GM12878 (cell line): ENCODE measurements at places on chromosomes 4 and X. TPM values are rescaled to one million over a fixed set of nuclear protein-coding genes. Genes with fewer than 3 reads are reported as not detected.

Gene PHOX2B
- not detected in 2 replicates for total RNA-seq

Gene AMER1
- total RNA-seq: 6.2 and 6.3 TPM in 2 replicates

Gene SLIT2
- 0.05 and 0.24 TPM in 2 replicates for total RNA-seq

Gene PCDH18
- 1.4 TPM in 2 replicates for total RNA-seq

Gene MGARP
- not detected in 2 replicates for total RNA-seq

Gene NCAPG
- total RNA-seq: 46.1 and 53.3 TPM in 2 replicates

Gene ZNF630
- 1.2 and 1.8 TPM in 2 replicates for total RNA-seq

DNA sequence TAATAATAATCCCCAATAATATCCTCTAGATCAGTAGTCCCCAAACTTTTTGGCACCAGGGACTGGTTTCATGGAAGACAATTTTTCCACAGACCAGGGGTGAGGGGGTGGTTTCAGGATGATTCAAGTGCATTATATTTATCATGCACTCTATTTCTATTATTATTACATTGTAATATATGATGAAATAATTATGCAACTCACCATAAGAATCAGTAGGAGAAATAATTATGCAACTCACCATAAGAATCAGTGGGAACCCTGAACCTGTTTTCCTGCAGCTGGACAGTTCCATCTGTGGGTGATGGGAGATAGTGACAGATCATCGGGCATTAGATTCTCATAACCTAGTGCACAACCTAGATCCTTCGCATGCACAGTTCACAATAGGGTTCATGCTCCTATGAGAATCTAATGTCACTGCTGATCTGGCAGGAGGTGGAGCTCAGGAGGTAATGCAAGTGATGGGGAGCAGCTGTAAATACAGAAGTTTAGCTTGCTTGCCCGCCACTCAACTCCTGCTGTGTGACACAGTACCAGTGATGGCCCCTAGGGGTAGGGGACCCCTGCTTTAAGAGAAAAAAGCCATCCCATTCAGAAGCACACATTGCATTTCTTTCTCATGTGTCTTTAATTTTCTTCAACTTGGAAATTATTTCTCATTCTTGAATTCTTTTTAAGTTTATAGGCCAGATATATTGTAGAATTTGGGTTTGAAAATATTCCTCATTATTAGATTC, 16.0 kb upstream of the SH3RF1 start:
- no peak for DNase-seq
- H3K36me3 ChIP-seq: no peaks in the 10 kb centered on the region
- H3K27ac ChIP-seq: no peak overlapping the region
- no peaks in the 10 kb centered on the region for H3K4me1 ChIP-seq

DNA sequence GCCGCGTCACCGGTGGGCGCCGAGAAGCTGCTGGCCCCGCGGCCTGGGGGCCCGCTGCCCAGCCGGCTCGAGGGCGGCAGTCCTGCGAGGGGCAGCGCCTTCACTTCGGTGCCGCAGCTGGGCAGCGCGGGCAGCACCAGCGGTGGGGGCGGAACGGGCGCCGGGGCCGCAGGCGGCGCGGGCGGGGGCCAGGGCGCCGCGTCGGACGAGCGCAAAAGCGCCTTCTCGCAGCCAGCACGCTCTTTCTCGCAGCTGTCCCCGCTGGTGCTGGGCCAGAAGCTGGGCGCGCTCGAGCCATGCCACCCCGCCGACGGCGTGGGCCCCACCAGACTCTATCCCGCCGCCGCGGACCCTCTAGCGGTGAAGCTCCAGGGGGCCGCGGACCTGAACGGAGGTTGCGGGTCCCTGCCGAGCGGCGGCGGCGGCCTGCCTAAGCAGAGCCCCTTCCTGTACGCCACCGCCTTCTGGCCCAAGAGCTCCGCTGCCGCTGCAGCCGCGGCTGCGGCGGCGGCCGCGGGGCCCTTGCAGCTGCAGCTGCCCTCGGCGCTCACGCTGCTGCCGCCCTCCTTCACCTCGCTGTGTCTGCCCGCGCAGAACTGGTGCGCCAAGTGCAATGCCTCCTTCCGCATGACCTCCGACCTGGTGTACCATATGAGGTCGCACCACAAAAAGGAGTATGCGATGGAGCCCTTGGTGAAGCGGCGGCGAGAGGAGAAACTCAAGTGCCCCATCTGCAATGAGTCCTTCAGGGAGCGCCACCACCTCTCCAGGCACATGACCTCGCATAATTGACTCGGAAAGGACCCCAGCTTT, 5.6 kb downstream of the PRDM8 start:
- H3K4me3 ChIP-seq: peak overlapping the region; percentile 71
- 0 out of 2 replicates have a peak, but pooled peaks cover 3% of the 10 kb centered on the region for H3K4me1 ChIP-seq
- no peak overlapping the region for H3K27ac ChIP-seq
- no peaks in the 10 kb centered on the region for H3K36me3 ChIP-seq

DNA sequence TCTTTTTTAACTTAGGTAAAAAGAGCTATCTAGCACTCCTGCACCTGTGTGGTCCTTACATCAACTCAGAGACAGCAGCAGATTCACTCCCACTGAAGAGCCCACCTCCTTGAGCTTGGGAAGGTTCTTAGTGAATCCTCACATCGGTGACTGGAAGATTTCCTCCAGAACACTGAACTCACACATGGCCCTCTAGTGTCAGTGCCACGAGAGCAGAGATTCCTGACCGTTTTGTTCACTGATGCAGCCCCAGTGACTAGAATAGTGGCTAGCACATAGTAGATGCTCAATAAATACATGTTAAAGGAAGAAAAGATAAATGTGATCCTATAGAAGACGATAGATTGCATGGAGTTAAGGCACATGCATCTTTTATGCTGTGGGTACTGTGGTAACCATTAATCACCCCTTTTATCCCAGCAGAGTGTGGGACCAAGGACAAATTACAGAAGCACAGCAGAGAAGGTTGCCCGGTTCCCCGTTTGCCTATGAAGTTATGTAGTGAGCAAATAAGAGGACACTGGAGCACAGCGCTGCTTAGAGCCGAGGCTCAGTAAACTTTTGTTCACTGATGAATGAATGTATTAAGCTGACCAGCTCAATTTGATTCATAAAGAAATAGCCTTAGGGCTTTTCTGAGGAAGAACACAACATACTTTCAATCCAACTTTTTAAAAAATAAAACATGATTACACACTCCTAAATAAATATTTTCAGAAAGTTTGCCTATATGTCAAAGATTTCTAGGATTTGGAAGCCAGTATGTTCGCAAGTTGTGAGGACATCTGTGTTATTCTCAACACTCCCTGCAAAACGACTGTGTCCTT, 8.7 kb downstream of the GASK1B start:
- H3K36me3 ChIP-seq: no peaks in the 10 kb centered on the region
- H3K4me3 ChIP-seq: no peak overlapping the region
- H3K27me3 ChIP-seq: no peaks in the 10 kb centered on the region; the same call in 1 of the 2 replicates
- no peaks in the 10 kb centered on the region for H3K4me1 ChIP-seq
- H3K27ac ChIP-seq: no peak overlapping the region
- no peak for DNase-seq

DNA sequence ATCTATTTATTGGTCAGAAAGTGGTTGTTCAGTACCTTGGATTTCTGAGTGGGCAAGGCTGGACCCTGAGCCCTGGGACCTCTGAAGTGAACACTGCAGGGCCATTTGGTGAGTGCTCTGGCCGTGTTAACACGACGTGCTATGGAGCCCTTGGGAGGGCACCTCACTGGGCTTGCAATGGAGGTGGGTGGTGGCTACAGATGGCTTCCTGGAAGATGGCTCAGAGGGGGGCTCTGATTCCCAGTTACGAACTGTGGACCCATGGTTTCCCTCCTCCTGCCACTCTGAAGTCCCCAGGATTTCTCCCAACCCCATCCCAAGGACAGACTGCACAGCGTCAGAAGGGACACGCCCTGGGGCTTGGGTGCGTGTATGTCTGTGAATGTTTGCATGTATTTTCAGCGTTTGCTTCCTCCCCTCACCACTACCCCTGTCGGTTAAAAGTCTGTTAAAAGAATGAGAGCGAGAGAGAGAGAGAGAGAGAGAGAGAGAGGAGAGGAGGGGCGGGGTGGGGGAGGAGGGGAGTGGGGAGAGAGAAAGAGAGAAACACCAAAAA, 3.7 kb upstream of the RHOH start:
- H3K36me3 ChIP-seq: no peaks in the 10 kb centered on the region; the same call in 1 of the 2 replicates
- H3K27ac ChIP-seq: peak overlapping the region; percentile 92
- peaks cover 9% of the 10 kb centered on the region for H3K4me1 ChIP-seq

GRCh38 chr4:177826973-177827372, 384.7 kb upstream of the AGA start:
- H3K4me3 ChIP-seq: no peak overlapping the region
- no peak overlapping the region for H3K27ac ChIP-seq
- no peak for DNase-seq
- no peaks in the 10 kb centered on the region for H3K27me3 ChIP-seq
- no peaks in the 10 kb centered on the region for H3K36me3 ChIP-seq

DNA sequence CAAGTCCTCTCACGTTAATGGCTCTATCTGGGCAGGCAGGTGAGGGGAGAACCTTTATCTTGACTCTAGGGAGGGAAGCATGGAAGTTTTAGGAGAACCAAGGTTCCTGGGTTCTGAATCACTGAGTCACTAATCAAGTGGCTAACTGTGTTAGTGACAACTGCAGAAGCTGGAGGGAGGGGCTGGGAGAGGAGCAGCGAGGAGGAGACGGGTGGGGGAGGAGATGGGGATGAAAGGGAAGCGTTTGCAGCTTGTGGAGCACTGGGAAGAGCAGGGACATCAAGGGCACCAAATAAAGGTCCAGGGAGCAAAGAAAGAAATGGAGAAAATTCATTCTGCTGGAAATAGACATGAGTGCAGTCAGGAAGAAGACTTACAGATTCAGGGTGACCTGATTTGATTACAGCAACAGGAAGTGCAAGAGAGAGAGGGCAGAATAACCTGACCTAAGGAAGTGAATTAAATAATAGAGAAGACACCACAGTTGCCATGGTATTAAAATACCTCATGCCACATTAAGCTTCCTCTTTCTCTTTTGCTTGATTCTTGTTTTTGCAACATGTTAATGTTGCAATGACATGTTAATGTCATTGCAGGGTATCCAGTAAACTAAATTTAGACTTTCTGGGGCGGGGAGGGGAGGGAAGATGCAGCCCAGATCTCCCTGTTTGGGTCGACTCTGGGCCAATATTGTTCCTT, 4.5 kb upstream of the SETD7 start:
- DNase-seq: no peak
- no peak overlapping the region for H3K4me3 ChIP-seq
- H3K27ac ChIP-seq: no peak overlapping the region
- H3K27me3 ChIP-seq: peaks cover 21% of the 10 kb centered on the region

GRCh38 chr4:107432451-107432850, 287.6 kb downstream of the PAPSS1 start:
- DNase-seq: no peak
- H3K27me3 ChIP-seq: no peaks in the 10 kb centered on the region
- no peak overlapping the region for H3K27ac ChIP-seq
- H3K36me3 ChIP-seq: no peaks in the 10 kb centered on the region

DNA sequence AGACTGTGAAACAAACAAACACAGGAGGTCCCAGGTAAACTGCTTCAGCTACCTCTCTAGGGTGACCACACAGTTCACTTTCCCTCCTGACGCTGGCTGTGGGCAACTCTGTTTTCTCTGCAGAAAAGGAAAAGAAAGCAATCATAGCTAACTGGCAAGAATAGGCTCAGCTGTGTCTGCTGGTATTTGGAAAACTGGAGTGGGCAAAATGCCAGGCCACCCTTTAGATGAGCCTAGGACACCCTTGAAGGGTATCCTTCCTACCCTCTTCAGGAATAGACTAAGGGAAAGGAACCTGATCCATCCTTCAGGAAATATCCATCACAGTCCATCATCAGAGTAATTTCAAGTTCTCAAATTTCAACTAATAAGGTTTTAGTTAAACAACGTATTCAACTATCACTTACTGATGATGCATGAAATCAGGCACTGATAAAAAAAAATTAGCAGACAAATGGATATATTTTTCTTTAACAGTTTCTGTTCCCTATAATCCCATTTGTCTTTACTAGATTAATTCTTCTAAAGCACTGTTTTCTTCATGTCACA, 60.9 kb downstream of the CAMK2D start:
- H3K4me1 ChIP-seq: no peaks in the 10 kb centered on the region
- no peak for DNase-seq
- no peaks in the 10 kb centered on the region; the same call in 1 of the 2 replicates for H3K36me3 ChIP-seq
- H3K27ac ChIP-seq: no peak overlapping the region

GRCh38 chr4:153483432-153484418, 17.6 kb downstream of the TMEM131L start:
- peak overlapping the region; percentile 44 for H3K4me3 ChIP-seq
- peaks cover 61% of the 10 kb centered on the region for H3K4me1 ChIP-seq
- no peaks in the 10 kb centered on the region for H3K27me3 ChIP-seq
- DNase-seq: no peak

DNA sequence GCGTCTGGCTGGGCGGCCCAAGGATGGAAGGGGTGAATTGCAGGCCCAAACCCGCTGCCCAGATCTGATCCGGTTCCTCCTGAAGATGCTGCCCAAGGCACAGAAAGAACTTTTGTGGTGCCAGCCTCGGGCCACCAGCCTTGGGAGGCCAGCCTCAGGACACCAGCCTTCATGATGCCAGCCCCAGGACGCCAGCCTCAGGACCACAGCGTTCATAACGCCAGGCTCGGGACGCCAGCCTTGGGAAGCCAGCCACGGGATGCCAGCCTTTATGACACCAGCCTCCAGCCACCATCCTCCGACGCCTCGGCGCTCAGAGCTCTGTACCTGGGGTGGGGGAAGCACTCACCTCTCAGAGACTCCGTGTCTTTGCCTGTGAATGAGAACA, 107.8 kb downstream of the ADRA2C start:
- H3K4me1 ChIP-seq: no peaks in the 10 kb centered on the region
- H3K36me3 ChIP-seq: no peaks in the 10 kb centered on the region
- peaks cover 4% of the 10 kb centered on the region for H3K27me3 ChIP-seq
- no peak overlapping the region for H3K27ac ChIP-seq

GRCh38 chr4:133178956-133179355, 29.9 kb downstream of the PCDH10 start:
- no peak overlapping the region for H3K4me3 ChIP-seq
- no peaks in the 10 kb centered on the region for H3K4me1 ChIP-seq
- H3K27ac ChIP-seq: no peak overlapping the region
- DNase-seq: no peak
- no peaks in the 10 kb centered on the region for H3K27me3 ChIP-seq
- H3K36me3 ChIP-seq: no peaks in the 10 kb centered on the region

- H3K27ac ChIP-seq: no peak overlapping the region
- H3K36me3 ChIP-seq: no peaks in the 10 kb centered on the region
- H3K27me3 ChIP-seq: no peaks in the 10 kb centered on the region
- H3K4me1 ChIP-seq: no peaks in the 10 kb centered on the region
Observed at GRCh38 chr4:12943069-12943468, 541.1 kb downstream of the RAB28 start.

GRCh38 chrX:84165711-84166110, 22.3 kb downstream of the RPS6KA6 start:
- H3K4me3 ChIP-seq: no peak overlapping the region
- no peaks in the 10 kb centered on the region for H3K4me1 ChIP-seq
- H3K36me3 ChIP-seq: no peaks in the 10 kb centered on the region

- no peaks in the 10 kb centered on the region for H3K36me3 ChIP-seq
- H3K27me3 ChIP-seq: no peaks in the 10 kb centered on the region
- H3K27ac ChIP-seq: no peak overlapping the region
- DNase-seq: no peak
Observed at GRCh38 chr4:151771664-151772063, 10.9 kb upstream of the GATB start.

GRCh38 chrX:135094726-135095125, 25.6 kb downstream of the ETDB start:
- no peaks in the 10 kb centered on the region for H3K27me3 ChIP-seq
- H3K4me1 ChIP-seq: no peaks in the 10 kb centered on the region
- H3K36me3 ChIP-seq: no peaks in the 10 kb centered on the region

- DNase-seq: no peak
- no peaks in the 10 kb centered on the region for H3K4me1 ChIP-seq
- H3K27me3 ChIP-seq: no peaks in the 10 kb centered on the region
- H3K4me3 ChIP-seq: peak overlapping the region; percentile 72
- peak overlapping the region; percentile 84; the same call in 1 of the 2 replicates for H3K27ac ChIP-seq
Observed at GRCh38 chrX:155070038-155070437, 898 bp downstream of the CMC4 start.
